ENCODE measurements at places on chromosomes 7 and 10. TPM values are rescaled to one million over a fixed set of nuclear protein-coding genes. Genes with fewer than 3 reads are reported as not detected.

DNA sequence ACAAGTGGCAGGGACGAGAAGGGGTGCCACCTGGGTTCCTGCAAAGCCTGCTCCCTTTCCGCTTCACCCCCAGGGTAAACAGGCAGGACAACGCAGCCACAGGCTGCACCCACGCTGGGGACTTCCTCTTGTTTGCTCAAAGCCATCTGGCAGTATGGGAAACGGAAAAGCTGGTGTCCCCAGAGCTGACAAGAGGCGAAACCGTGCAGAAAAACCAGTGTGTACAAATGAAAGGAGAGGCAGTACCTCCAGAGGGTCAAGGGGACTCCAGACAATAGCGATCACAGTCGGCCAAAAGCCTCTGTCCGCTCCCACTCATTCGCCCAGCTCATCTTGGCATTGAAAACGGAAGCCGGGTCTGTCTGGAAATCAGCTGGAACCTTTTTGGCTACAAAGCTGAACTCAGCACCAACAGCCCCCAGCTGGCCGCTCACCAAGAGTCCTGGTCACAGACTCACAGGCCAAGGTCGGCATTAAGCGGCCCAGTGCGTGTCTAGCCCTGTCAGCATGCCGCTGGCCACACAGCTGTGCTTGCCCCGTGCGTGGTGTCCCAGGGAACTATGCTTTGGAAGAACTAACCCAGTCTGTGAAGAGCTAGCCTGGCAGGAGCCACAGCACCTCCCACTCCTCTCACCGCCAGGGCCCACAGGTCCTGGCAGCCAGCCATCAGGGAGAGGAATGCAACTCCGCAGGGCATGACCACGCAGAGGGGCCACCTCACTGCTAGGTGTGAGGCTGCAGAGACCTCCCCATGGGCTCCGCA lies 10.4 kb downstream of the TNS3 start:
- H3K4me1 ChIP-seq = peaks cover 69% of the 10 kb centered on the region
- DNase-seq = peak; percentile 87
- H3K4me3 ChIP-seq = peak overlapping the region; percentile 29

- peaks cover 3% of the 10 kb centered on the region for H3K27me3 ChIP-seq
- no peak overlapping the region for H3K4me3 ChIP-seq
- no peak for DNase-seq
- peaks cover 8% of the 10 kb centered on the region for H3K4me1 ChIP-seq
- H3K27ac ChIP-seq = no peak overlapping the region
- H3K36me3 ChIP-seq = no peaks in the 10 kb centered on the region
Measured at GRCh38 chr10:127612-128432, 7.4 kb upstream of the ZMYND11 start.

Gene FZD1
- 19.4 TPM for total RNA-seq

DNA sequence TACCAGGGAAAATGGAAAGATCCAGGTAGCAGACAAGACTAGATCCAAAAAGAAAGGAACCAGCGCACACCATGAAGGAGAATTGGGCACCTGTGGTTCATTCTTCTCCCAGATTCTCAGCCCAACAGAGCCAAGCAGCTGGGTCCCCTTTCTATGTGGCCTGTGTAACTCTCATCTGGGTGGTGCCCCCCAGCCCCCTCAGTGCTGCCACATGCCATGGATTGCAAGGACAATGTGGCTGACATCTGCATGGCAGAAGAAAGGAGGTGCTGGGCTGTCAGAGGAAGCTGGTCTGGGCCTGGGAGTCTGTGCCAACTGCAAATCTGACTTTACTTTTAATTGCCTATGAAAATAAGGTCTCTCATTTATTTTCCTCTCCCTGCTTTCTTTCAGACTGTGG lies 21.4 kb downstream of the PRSS2 start:
- peaks cover 6% of the 10 kb centered on the region for H3K4me1 ChIP-seq
- H3K27ac ChIP-seq = no peak overlapping the region
- H3K4me3 ChIP-seq = no peak overlapping the region
- H3K27me3 ChIP-seq = peaks cover 54% of the 10 kb centered on the region
- no peak for DNase-seq
- H3K36me3 ChIP-seq = no peaks in the 10 kb centered on the region

GRCh38 chr7:140384894-140385545 lies 13.3 kb downstream of the SLC37A3 start:
- H3K4me3 ChIP-seq = no peak overlapping the region
- peak overlapping the region; percentile 54 for H3K27ac ChIP-seq
- no peak for DNase-seq
- peaks cover 10% of the 10 kb centered on the region for H3K36me3 ChIP-seq
- peaks cover 12% of the 10 kb centered on the region for H3K4me1 ChIP-seq

Gene ZNF365
- 0.44 TPM for total RNA-seq

GRCh38 chr7:95609277-95609971 lies 13.1 kb upstream of the PDK4 start:
- no peak overlapping the region for H3K4me3 ChIP-seq
- H3K27ac ChIP-seq = peak overlapping the region; percentile 90
- H3K36me3 ChIP-seq = no peaks in the 10 kb centered on the region
- H3K27me3 ChIP-seq = peaks cover 5% of the 10 kb centered on the region
- peaks cover 27% of the 10 kb centered on the region for H3K4me1 ChIP-seq

GRCh38 chr10:12531305-12532220 lies 182.2 kb downstream of the CAMK1D start:
- no peaks in the 10 kb centered on the region for H3K4me1 ChIP-seq
- H3K27ac ChIP-seq = no peak overlapping the region
- no peak overlapping the region for H3K4me3 ChIP-seq
- H3K27me3 ChIP-seq = no peaks in the 10 kb centered on the region
- DNase-seq = no peak

DNA sequence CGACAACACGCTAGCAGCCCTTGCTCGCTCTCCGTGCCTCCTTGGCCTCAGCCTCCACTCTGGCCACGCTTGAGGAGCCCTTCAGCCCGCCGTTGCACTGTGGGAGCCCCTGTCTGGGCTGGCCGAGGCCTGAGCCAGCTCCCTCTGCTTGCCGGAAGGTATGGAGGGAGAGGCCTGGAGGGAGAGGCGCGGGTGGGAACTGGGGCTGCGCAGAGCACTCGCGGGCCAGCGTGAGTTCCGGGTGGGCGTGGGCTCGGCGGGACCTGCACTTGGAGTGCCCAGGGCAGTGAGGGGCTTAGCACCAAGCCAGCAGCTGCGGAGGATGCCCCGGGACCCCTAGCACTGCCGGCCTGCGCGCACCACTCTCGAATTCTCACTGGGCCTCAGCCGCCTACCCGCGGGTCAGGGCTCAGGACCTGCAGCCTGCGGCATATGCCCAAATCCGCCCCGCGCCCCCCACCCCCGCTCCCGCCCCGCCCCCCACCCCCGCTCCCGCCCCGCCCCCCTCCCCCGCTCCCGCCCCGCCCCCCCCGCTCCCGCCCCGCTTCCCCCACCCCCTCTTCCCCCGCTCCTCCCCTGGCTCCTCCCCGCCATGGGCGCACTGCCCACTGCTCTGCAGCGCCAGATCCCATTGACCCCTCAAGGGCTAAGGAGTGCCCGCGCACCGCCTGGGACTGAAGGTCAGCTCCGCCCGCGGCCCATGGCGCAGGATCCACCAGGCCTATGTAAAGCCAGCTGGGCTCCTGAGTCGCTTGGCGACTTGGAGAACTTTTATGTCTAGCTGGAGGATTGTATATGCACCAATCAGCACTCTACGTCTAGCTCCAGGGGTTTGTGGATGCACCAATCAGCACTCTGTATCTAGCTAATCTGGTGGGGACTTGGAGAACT lies 15.9 kb upstream of the ACBD5 start:
- peaks cover 13% of the 10 kb centered on the region for H3K4me1 ChIP-seq
- no peak overlapping the region for H3K4me3 ChIP-seq
- peaks cover 51% of the 10 kb centered on the region for H3K27me3 ChIP-seq
- H3K27ac ChIP-seq = no peak overlapping the region
- H3K36me3 ChIP-seq = no peaks in the 10 kb centered on the region

DNA sequence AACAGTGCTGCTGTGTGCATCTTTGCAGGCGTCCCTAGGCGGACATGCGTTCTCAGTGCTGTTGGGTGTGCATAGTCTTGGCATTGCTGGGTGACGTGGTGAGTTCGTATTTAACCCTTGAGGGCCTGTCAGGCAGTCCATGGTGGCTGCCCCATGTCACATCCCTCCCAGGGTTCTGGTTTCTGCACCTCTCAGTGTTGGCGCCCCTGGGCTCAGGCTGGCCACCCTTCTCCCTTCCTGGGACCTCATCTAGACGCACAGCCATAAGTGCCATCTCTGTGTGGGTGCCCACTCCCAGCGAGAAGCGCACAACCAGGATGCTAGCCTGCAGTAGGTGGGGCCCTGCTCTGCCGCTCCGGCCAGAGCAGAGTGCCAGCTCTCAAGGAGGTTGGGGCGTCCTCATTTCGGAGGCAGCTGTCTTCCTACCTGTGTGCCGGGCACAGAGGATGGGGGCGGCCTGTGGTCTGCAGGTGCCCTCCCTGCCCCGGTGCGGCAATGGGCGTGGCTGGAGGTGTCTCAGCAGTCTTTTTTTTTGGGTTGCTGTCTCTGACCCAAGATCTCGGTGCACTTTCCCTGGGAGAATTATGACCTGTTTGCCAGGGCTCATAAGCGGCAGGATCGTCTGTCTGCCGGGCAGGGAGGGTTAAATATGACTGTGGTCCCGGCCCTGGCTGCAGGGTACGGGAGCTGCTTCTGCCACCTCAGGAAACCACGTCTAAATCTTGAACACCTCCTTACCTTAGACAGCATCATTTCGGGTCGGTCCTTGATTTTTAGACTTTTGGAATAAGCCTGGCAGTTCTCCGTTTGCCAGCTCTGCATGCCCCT lies 6.5 kb downstream of the INPP5A start:
- H3K36me3 ChIP-seq = peaks cover 3% of the 10 kb centered on the region
- no peak for DNase-seq
- no peaks in the 10 kb centered on the region for H3K27me3 ChIP-seq
- no peak overlapping the region for H3K27ac ChIP-seq

Gene CUL2
- total RNA-seq = 34.3 TPM

GRCh38 chr7:7799138-7799537 lies 80.7 kb upstream of the RPA3 start:
- H3K4me3 ChIP-seq = no peak overlapping the region
- H3K4me1 ChIP-seq = peaks cover 15% of the 10 kb centered on the region
- no peaks in the 10 kb centered on the region for H3K36me3 ChIP-seq
- no peak for DNase-seq
- H3K27ac ChIP-seq = no peak overlapping the region
- no peaks in the 10 kb centered on the region for H3K27me3 ChIP-seq

Gene BTBD16
- total RNA-seq = not detected

GRCh38 chr7:68888971-68889385 lies 709.3 kb upstream of the AUTS2 start:
- no peak overlapping the region for H3K4me3 ChIP-seq
- no peaks in the 10 kb centered on the region for H3K27me3 ChIP-seq
- H3K36me3 ChIP-seq = no peaks in the 10 kb centered on the region
- no peak overlapping the region for H3K27ac ChIP-seq
- no peak for DNase-seq

DNA sequence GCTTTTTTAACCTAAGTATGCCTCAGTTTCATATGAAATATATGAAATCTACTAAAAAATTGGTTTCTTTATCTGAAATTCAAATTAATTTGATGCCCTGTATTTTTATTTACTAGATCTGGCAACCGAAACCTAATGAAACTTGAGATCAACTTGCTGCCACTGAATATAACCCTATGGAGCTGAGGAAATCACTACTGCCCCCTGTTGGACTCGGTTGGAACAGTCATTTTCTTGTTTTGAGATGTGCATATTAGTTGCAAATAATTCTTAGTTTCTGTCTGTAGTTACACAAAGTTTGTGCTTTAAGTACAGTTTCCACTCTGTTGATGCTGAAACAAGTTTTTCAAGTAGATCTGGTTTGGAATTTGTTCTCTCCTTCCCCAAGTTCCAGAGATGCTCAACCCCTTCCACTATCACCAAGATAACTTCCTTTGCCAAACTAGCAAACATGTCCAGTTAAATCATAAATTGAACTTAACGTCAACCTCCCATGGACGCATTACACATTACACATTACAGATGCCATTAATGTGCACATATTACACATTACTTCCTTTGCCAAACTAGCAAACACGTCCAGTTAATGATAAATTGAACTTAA lies 22.2 kb upstream of the EXOC4 start:
- H3K4me3 ChIP-seq = no peak overlapping the region
- peaks cover 28% of the 10 kb centered on the region for H3K27me3 ChIP-seq
- no peak overlapping the region for H3K27ac ChIP-seq
- no peaks in the 10 kb centered on the region for H3K36me3 ChIP-seq

DNA sequence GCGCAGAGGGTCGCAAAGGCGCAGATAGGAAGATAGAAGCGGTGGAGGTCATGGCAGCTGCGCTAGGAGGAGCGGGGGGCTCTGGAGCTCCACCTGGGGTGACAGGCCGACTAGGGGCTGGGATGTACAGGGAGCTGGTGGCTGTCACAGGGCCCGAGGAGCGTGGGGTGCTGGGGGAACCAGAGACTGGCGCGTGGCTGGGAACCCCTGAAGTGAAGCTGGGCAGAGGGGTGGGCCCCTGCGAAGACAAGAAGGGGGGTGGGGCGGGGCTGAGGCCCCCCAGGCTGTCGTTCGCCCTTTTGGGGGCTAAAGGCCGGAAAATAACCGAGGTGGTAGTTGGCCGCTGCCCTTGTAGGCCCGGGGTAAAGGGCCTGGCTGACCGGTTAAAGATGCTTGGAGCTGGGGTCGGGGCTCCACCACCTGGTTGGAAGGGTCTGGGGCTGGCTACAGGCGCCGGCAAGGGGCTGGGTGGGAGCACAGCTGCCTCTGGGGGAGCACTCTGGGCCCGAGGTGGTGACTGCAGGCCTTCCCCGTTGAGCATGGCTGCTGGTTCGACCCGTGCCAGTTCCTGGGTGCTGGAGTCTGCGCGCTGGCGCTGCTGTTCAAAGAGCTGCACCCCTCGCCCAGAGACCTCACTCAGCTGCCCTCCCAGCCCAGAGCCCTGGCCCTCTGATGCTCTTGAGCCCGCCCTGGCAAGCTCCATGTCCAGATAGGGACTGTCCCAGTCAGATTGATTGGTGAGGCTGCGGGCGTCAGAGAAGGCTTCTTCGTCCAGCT lies 6.8 kb upstream of the MYOZ1 start:
- H3K27ac ChIP-seq = peak overlapping the region; percentile 18
- no peak for DNase-seq
- no peaks in the 10 kb centered on the region for H3K27me3 ChIP-seq
- H3K36me3 ChIP-seq = no peaks in the 10 kb centered on the region
- peaks cover 7% of the 10 kb centered on the region for H3K4me1 ChIP-seq

- H3K4me1 ChIP-seq = no peaks in the 10 kb centered on the region
- DNase-seq = peak; percentile 19
- no peaks in the 10 kb centered on the region for H3K36me3 ChIP-seq
- H3K27ac ChIP-seq = no peak overlapping the region
- no peak overlapping the region for H3K4me3 ChIP-seq
Measured at GRCh38 chr7:51256916-51257315, 59.7 kb downstream of the COBL start.

Gene DHX32
- 30.4 TPM for total RNA-seq

GRCh38 chr10:2925631-2926030 lies 141.7 kb upstream of the PFKP start:
- no peak overlapping the region for H3K4me3 ChIP-seq
- peaks cover 31% of the 10 kb centered on the region for H3K4me1 ChIP-seq
- H3K27ac ChIP-seq = peak overlapping the region; percentile 35
- no peaks in the 10 kb centered on the region for H3K36me3 ChIP-seq
- no peak for DNase-seq
- H3K27me3 ChIP-seq = peaks cover 2% of the 10 kb centered on the region

- peaks cover 4% of the 10 kb centered on the region for H3K27me3 ChIP-seq
- H3K36me3 ChIP-seq = no peaks in the 10 kb centered on the region
- no peak overlapping the region for H3K4me3 ChIP-seq
- H3K4me1 ChIP-seq = no peaks in the 10 kb centered on the region
- no peak for DNase-seq
- H3K27ac ChIP-seq = no peak overlapping the region
Measured at GRCh38 chr7:54781134-54781920, 22.3 kb upstream of the SEC61G start.

Gene TAS2R60
- not detected for total RNA-seq

GRCh38 chr10:112247791-112248190 lies 35.4 kb upstream of the TECTB start:
- no peak overlapping the region for H3K4me3 ChIP-seq
- no peak for DNase-seq
- no peak overlapping the region for H3K27ac ChIP-seq
- H3K4me1 ChIP-seq = no peaks in the 10 kb centered on the region
